ENCODE measurements at places on chromosomes 11 and 22.

GRCh38 chr11:32034680-32035079 lies 56.2 kb upstream of the RCN1 start:
- DNase-seq: peak; percentile 77

GRCh38 chr22:21567456-21568346 lies at the start of gene UBE2L3:
Gene UBE2L3 (plus strand): TSS chr22:21567714. CDS start chr22:21567745, 31 bp downstream.
- peak; percentile 85 for DNase-seq

DNA sequence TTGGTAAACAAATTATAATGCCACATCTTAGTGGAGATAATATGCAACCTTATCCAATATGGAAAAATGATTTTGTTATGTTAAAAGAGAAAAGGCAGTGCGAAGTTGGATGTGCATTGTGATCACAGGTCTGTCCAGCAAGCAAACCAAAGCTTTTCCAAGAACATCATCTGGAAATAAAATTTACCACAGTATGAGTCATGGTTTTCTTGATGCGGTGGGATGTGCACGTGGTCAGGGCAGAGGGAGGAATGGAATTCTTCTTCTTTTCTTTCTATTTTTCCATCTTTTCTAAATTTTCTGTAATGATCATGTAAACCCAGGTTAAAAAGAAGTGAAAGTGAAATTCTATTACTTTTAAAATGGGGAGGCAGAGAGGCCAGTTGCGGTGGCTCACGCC lies 169.8 kb downstream of the C11orf91 start:
- peak; percentile 40 for DNase-seq

DNA sequence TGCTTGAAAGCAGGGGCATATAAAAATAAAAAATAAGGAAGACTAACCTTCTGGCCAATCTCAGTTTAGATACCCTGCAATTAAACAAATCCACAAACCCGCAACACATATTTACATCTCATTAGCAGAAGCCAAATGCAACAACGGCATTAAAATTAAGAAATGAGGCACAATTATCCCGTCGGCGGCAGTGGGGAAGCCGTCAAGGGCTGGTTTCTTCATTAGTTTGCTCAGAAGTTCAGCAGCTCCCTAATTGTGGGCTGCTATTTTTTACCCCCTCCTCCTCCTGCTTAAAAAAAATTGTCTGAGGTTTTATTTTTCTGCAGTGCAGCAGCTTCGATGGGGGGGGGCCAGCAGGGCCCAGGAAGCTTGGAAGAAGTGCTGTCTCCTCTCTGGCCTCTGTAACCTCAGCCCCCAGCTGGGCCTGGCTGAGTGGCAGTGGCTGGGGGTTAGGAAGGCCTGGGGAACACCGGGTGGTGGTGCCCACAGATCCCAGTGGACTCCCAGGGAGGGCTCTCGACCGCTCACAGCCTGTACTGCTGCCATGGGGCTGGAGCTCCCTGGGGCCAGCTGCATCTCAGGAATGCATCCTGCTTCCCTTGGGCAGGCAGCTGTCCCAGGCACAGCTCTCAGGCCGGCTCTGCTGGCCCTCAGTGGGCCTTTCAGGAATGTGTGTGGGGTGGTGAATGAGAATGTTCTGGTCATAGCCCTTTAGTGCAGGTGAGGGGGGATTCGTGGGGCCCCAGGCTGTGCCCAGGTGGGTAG lies 148.7 kb upstream of the B3GAT1 start:
- no peak for DNase-seq

DNA sequence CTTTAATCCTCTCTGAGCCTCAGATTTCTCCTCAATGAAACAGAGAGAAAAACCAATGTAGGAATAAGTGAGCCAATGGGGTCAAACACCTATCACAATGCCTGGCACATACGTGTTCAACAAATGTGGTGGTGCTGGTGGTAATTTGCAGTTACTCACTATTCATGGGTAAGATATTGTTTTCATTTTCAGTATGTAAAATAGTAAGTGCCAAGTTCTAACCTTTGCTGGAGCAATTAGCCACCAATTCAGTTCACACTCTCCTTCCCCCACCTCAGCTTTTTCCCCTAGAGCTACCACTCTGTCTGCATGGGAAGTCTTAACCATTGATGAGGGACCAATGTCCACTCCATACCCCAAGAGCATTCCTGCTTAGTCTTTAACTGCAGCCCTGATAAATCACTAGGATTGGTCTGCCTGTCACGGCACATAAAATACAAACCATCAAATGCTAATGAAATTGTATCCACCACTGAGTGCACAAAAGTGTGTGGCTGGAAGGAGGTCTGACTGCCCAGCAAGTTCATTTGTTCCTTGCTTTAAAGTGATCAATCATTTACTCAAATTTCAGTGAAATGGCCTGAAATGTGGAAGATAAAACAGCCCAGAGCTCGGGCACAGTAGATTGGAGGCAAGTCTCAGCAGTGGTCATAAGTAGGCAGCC lies 187.4 kb upstream of the API5 start:
- no peak for DNase-seq

DNA sequence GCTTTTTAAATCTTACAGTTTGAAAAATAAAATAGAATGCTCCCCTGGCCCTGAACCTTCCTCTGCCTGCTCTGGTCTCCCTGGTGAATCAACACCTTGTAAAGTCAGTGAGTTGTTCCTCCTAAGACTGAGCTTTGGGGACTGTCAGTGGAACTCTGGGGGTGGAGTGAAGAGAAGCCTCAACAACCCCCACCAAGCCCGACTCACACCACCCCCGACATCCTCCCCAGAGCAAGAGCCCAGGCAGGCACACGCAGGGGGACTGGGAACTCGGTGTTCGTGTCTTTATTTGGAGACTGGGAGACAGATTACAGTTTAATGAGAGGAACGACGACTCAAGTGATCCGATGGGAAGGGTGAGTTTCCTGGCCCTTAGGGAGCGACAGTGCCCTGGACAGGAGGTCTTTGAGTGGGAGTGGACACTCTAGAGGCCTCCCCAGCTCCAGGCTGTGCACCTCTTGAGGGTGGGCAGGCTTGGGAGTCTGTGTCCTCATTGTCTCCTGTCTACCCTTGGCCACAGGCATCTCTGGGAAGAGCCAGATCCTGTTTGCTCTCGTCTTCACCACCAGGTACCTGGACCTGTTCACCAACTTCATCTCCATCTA lies 6.2 kb downstream of the KDELR3 start:
- DNase-seq: no peak

DNA sequence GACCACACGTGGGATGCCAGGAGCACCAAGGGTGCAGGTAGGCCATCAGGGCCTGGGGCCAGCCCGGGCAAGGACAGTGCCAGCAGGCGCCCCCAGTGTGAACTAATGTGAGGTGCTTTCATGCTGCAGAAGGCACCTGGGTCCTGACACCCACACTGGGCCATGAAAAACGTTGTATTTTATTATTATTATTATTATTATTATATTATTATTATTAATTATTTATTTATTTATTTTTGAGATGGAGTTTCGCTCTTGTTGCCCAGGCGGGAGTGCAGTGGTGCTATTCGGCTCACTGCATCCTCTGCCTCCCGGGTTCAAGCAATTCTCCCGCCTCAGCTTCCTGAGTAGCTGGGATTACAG lies 1267.3 kb downstream of the BRD1 start:
- no peak for DNase-seq

- no peak for DNase-seq
These were observed 18.8 kb downstream of the TRIM34 start for GRCh38 chr11:5643585-5643984.

DNA sequence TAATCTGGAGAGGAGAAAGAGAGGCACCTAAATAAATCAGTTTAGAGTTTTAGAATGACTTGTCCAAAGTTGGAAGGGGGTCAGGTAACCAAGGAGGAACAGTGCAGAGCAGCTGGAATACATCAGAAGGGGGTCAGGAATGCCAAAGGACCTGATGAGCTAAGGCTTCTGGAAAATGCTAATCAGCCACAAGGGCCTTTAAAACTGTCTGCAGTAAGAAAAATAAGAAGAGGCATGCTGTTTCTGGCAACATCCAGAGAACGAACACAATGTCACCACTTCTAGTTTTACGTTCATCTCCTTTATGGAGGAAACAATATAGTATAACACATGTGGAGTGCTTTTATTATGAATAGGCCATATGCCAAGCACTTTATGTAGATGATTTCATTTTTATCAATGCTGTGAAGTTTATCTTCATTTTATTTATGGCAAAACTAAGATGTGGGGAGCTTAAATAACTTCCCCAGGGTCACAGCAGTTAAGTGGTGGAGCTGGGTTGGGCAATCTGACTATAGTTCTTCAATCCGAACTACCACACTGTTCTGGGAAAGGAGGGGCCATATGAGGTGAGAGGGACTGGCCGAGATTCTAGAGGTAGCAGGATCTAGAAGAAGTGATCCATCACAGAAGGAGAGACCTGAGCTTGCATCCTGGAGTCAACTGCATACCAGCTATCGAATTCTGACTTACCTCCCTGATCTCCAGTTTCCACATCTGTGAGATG lies 22.6 kb downstream of the ACO2 start:
- DNase-seq: no peak

DNA sequence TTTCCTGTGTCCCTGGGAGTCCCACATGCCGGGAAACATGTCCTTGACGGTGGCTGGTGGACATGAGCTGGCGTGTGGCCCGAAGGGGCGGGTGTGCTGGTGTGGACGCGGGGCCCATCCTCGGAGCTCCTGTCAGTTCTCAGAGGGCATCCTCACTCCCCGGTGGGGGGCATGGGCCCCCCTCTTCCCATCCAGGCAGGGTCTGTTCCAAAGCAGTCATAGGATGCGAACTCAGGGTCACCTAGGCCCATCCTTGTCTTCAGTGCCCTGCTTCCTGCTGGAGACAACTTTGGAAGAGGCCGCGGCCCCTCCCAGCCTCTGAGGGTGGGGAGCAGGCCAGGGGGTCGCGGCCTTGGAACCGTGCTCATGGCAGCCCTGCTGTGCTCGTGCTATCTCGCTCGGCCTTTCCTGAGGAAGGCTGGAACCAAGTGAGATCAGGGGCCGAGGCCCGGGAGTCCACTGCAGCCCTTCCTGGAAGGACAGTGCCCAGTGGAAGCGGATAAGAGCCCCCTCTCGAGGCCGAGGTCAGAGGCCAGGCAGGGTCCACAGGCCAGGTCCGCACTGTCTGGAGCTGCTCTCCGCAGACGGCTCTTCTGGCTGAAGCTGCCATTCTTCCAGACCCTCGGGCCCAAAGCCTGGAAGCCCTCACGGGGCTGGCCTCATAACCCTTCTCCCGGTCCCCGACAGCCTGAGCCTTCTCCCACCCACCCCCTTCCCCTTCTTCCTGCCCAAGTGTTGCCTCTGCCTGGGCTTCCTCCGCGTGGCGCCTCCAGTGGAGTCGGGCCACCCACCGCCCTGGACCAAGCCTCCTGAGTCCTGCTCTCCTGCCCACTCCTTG lies 8.7 kb downstream of the GRK2 start:
- no peak for DNase-seq

DNA sequence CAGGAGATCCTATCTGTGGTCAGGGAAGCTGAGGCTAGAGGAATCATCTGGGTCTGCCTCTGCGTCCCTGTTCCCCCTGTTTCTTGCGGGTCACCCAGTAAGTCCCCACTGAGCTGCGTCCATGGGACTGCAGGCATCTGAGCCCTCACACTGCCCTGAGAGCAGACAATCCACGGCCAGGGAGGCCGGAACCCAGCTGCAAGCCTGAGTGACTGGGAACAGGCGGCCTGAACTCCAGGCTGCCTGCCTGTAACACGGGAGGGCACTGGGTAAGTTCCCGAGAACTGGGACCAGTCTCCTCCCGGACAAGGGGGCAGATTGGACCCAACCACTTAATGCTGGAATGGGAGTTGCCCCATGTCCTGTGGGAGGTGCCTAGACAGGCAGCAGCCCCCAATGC lies 727.4 kb downstream of the BRD1 start:
- DNase-seq: no peak

DNA sequence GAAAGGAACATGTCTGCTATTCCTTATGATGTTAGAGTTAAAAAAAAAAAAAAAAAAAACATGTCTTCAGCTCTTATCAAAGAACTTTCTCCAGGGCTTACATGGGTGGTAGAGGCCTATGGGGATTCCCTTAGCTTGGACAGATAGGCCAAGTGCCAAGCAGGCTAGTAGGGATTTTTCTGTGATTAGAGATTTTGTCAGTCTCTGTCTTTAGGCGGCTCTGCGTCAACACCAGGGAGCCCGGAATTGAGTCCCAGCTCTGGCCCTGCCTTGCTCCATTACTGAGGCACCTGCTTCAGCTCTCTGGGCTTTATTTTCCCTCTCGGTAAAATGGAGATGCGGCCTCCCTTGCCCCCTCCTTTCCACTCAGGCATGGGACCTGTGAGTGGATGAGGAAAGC lies 13.1 kb downstream of the CRY2 start:
- no peak for DNase-seq

DNA sequence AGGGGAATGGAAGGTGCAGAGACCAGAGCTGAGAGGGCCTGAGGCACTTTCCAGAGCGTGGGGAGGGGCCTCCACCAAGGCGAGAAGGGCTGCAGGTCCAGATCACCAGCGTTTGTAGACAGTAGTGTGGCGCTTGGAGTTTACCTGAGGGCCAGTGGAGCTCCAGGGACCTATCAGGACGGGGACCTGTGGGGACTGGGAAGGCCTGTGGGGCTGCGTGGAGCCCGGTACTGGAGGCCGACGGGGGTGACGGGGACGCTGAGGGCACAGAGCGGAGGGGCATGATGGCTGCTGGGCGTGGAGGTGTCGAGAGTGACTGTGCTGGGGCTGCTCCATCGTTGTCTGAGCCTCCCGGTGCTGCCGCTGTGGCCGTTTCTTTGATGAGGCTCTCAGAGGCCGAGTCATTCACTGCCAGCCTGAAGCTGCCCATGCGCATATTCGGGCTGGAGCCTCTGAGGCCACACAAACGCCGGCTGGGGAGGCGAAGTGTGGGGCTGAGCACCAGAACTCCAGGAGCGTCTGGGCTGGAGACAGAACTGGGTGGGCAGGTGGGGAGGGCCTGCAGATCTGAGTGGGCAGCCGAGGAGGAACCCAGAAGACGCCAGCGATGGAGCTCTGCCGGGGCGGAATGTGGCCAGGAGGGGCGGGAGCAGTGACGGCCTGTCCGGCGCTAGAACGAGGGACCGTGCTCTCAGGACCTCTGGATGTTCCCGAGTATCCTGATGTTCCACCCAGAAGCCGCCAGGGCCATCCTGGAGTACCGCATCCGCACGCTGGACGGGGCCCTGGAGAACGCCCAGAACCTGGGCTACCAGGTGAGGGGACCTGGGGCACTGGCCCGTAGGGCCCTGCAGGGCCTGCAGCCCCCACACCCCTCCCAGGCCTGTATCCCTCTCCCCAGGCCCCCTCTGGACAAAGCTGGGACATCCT lies 2.6 kb downstream of the PGGHG start:
- no peak for DNase-seq

GRCh38 chr22:40031766-40032470 lies 37.2 kb downstream of the FAM83F start:
- peak; percentile 50 for DNase-seq

DNA sequence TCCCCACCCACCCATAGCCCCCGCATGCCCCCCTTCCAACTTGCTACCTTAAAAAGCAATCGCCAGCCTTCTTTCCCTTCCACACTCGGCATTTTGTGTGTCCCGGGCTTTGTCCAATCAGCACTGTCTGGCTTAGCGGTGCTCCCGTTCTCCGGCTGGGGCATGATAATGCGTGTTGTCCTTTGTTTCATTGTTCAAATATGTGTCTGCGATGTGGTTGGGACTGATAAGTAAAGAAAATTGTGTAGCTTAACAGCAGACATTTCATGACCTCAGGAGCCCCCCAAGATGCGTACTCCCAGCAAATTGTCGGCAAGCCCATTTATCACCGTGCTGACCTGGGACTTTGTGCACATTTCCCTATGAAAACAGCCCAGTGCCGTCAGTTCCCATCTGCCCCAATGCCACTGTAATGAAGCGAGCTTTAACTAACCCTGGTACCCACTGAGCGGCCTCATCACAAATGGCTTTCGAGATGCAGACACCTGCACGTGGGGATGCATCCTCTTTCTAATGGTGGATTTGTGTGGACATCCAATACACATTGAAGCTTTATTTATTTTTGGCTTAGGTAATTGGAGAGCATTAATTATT lies 167.0 kb upstream of the E2F8 start:
- no peak for DNase-seq

GRCh38 chr11:9626496-9627394 lies 37.1 kb upstream of the SWAP70 start:
- no peak for DNase-seq

Measured in cardiac fibroblast (primary cell).